ENCODE measurements at places on chromosomes 4 and X.

GRCh38 chrX:2262668-2263055 lies 238.1 kb downstream of the DHRSX start:
- no peak for DNase-seq

DNA sequence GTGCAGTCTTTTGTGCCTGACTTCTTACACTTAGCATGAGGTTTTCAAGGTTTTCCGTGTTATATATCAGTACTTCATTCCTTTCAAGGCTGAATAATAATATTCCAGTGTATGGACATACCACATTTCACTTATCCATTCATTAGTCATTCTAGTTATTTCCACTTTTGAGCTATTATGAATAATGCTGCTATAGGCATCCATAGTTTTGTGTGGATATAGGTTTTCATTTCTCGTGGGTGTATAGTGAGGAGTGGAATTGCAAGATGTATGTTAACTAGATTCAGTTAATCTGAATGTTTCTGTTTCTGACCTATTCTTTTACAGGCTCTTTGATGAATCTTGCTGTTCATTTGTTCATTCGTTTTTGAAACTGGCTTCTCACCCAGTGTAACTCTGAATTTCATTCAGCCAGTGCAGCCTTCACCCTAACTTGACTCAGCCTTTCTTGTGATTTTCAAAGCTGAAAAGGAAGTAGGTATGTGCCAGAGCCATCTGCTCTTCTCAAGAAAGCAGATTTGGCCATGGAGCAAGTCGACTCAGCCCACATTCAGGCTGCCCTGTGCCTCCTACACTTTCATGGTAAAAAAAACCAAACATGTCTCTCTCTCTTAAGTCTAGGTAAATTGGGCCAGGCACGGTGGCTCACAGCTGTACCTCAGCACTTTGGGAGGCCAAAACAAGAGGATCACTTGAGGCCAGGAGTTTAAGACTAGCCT lies 56.3 kb upstream of the NOCT start:
- no peak for DNase-seq

GRCh38 chr4:1200425-1201035 lies 28.1 kb upstream of the SPON2 start:
- DNase-seq = peak; percentile 51

DNA sequence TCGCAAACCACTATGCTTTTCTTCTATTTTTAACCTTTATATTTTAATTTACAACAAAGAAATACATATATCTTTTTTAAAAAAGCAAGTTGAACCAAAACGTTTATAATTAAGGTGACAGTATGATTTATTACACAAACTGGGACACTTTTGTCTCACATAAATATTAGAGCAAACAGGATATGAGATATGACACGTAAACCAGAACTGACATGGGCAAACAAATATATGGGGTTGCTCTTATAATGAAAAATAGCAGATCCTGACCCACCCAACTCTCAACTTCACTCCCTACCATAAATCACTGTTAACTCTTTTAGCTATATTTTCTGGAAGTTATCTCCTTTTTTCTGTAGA lies 177.0 kb upstream of the EDNRA start:
- no peak for DNase-seq

DNA sequence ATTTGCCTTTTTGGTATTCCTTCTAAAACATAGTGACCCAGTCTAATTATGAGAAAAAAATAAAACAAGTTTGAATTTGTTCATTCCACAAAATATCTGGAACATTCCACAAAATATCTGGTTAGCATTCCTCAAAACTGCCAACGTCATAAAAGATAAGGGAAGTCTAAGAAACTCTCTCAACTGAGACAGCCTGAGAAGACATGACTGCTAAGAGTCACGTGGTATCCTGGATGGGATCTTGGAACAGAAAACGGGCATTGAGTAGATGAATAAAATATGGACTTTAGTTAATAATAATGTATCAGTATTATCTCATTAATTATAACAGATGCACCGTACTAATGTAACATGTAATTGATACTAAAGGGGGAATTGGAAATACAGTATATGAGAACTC lies 280.9 kb downstream of the ARAP2 start:
- DNase-seq = no peak

GRCh38 chr4:10655968-10656367 lies 28.6 kb downstream of the CLNK start:
- DNase-seq = no peak

DNA sequence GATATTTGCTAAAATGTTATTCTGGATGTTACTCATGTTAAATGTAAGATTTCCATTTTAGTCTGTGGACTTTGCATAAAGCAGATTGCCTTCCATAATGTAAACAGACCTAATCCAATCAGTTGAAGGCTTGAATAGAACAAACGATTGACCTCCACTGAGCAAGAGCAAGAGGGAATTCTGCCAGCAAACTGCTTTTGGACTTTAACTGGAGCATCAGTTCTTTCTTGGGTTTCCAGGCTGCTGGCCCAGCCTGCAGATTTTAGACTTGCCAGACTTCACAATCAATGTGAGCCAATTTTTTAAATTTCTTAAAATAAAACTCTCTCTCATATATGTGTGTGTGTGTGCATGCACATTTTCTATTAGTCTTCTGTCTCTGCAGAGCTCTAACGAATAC lies 1248.8 kb downstream of the ADGRL3 start:
- DNase-seq = no peak

GRCh38 chrX:122666601-122667000 lies 517.5 kb upstream of the GRIA3 start:
- DNase-seq = no peak

DNA sequence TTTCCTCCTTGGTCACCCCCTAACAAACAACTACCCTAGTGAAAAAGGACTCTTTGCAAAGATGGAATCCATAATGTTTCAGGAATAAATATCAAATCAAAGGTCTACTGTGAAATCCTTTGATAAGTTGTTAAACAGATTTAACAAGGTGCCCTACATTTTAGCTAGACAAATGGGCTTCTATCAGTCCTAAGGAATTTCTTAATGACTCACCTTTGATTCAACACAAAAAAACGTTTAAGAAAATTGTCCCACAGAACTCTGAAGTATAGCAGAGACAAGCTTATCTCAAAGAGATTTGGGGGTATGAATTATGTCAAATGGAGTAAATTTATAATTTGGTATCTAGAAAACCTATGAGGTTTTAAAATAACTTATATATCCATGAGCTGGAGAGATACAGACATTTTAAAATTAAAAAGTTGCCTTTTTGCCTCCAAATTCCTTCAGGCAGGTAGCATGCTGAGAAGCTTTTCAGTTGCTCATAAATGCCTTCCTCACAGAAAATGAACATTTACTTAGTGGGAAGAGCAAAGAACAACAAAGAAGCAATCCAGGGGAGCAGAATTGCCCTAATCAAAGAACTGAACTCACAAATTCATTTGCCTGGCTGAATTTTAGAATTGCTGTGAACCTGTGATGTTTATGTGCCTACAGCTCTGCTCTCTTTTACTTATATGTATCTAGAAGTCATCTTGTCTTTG lies 649.3 kb downstream of the STPG2 start:
- DNase-seq = no peak

DNA sequence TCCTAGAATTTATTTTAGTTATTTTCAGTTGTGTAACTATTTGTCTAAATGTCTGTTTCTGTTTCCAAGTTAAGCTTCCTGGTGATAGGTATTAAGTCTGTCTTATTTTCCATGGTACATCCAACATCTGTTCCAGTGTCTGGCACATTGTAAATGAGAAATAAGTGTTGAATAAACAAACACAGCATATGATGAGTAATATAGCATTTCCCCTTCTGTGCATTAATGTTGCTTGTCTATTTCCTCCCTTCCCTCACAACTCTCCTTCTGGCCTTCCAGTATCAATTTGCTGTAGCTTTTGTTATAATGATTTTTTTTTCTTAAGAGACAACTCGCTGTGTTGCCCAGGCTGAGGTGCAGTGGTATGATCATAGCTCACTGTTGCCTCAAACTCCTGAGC lies 36.1 kb downstream of the COPS4 start:
- no peak for DNase-seq

DNA sequence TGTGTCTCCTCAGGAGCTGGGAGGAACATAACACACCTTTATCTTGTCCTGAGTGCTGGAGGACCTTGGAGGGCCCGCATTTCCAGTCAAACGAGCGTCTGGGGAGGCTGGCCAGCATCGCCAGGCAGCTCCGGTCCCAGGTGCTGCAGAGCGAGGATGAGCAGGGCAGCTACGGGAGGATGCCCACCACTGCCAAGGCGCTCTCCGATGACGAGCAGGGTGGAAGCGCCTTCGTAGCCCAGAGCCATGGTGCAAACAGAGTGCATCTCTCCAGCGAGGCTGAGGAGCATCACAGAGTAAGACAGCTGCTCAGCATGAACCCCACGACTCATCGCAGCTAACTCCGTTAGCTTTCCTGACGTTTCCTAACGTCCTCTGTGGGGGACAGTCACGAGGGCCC lies 430 bp downstream of the TRIML1 start:
- no peak for DNase-seq

- DNase-seq = no peak
These were observed 35.4 kb upstream of the CENPU start for GRCh38 chr4:184769141-184769765.

Measured in stomach (tissue), 19 donors.